Brain microvascular endothelial cell (primary cell): ENCODE measurements at places on chromosomes 2 and 18.

- no peak for DNase-seq
Observed at GRCh38 chr2:150978053-150978452, 283.6 kb downstream of the RBM43 start.

- no peak for DNase-seq
Observed at GRCh38 chr18:79901665-79902064, 49.8 kb downstream of the SLC66A2 start.

GRCh38 chr2:185608799-185609198 is 129.8 kb upstream of the FSIP2 start:
- DNase-seq, result peak; percentile 1

- no peak for DNase-seq
Observed at GRCh38 chr2:230899786-230900185, 25.3 kb downstream of the GPR55 start.

GRCh38 chr18:45166836-45167551 is 448.3 kb upstream of the SLC14A2 start:
- peak; percentile 72 for DNase-seq

DNA sequence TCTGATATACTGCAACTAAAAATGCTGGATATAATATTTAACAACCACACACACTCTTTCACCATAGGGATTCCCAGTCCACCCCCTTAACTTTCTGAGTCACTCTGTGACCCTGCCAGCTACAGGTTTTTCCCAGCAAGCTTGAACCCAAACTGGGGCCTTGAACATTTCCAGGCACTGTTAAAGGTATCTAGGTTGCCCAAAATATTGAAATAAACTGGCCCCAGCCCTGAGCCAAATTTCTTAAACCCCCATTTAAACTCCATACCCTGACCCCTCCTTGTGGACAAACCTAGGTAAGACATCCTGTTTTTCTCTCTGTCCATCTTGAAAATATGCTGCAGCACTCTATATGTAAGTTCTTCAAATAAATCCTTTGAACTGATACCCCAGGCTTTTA is 19.7 kb upstream of the DCTN1 start:
- DNase-seq, result no peak

DNA sequence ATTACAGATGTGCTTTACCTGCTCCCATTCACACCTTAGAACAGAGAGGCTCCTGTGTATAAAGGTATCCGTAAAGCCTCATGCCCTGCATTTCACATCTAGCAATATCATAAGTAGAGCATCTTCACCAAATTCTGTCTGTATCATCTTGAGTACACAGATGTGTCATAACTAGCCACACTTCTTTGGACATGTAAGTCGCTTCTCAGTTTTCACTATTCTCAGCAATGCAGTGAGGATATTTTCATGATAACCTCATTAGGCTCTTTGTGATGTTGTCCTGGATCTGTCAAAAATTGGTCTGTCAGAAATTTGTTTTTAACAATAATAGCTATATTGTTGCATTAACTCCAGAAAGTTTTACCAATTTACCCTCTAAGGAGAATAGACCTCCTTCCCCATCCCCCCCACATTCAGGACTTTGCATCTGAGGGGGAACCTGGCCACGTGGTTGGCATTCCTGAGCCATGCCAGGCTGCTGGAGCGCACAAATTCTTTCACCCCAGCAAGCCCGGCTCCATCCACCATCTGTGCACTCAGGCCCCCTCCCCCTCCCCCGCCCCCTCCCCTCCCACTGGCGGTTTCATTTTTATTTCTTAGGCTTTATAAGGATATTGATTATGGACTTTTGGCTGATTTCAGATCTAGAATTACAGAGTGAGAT is 34.1 kb downstream of the AGAP1 start:
- no peak for DNase-seq

DNA sequence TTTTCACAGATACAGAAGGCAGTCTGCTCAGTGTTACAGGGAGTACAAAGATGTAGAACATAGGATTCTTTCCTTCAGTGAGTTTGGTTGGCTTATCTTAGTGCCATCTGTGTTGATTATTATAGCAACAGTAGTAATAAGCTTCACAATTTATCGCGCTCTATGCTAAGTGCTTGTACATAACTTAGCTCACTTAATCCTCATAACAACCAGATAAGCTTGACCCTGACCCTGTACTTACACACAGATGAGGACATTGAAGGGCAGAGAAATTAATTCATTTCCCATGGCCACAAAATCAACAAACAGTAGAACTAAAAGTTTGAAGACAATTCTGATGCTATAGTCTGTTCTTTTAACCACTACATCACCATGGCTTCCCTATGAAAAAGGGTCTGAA is 121.8 kb downstream of the SPHKAP start:
- DNase-seq, result no peak

GRCh38 chr2:48845684-48846083 is 90.2 kb upstream of the LHCGR start:
- no peak for DNase-seq

DNA sequence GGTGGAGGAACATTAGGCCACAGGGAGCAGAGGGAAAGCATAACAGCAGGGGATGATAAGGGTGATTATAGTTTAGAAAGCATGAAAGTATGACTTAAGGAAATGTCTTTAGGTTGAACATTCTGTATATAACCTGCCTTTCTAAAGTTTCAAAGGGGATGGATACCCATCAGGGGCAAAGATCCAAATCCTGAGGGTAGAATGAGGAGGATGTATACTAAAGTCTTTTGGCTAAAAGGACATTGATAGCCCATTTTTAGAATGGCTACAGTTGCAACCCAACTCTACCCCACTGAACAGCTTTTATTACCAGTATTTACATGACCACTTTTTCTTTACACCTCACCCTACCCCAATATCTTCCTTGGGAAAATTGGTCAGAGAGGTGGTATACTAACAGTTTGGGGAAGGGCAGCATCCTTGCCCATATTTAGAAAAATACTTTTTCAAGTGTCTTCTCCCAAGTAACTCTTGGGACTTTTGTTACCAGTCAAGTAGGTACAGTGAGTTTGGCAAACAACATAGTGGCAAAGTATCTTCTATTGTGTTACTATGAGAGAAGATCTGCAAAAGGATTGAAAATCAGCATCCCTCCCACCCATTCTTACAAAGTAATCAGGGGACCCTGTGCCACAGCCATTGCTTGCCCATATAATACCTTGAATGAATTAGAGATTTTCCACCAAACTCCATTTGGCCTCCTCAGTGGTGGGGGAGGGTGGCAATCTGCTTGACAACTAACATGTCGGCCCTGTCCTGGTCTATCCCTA is 8.3 kb downstream of the MAT2A start:
- no peak for DNase-seq

DNA sequence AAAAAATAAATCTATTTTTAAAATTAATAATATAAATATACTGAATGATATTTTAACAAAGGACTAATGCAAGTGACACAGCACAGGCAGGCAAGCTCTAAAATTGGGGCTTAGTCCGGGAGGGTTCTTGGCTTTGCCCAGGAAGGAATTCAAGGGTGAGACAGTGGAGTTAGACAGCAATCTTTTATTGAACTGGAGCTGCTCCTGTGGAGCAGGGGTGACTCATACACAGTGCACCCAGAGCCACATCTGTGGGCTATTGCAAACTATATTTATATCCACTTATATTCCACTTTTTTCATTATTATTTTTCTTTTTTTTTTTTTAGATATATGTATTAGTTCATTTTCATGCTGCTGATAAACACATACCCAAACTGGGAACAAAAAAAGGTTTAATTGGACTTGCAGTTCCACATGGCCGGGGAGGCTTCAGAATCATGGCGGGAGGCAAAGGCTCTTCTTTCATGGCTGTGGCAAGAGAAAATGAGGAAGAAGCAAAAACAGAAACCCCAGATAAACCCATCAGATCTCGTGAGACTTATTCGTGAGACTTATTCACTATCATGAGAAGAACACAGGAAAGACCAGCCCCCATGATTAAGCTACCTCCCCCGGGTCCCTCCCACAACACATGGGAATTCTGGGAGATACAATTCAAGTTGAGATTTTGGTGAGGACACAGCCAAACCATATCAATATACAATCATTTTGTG is 437.1 kb downstream of the BCL11A start:
- no peak for DNase-seq

DNA sequence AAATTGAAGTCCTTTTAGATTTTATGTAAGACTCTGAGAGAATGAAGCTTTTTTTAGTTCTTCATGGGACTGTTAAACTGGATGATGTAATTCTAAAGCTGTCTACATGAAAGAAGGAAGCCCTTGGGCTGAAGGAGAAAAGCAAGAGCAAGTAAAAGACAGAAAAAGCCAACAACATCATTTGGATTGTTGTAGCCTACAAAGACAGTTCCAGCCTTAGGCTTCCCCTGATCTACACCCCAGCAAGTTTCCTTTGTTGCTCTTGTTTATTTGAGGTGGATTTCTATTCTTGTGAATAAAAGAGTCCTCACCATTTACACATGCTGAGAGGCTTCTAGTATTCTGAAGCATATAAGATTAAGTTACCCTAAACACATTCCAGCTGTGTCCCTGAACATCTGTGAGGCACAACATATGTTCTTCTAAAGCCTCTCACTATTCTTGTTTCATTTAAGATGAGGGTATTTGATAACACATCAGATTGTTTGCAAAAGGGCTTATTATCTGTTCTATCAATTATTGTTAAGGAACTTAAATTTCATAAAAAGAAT is 377.8 kb downstream of the LNPK start:
- DNase-seq, result no peak

- DNase-seq, result no peak
Observed at GRCh38 chr2:177625744-177626650, 233.4 kb downstream of the AGPS start.

DNA sequence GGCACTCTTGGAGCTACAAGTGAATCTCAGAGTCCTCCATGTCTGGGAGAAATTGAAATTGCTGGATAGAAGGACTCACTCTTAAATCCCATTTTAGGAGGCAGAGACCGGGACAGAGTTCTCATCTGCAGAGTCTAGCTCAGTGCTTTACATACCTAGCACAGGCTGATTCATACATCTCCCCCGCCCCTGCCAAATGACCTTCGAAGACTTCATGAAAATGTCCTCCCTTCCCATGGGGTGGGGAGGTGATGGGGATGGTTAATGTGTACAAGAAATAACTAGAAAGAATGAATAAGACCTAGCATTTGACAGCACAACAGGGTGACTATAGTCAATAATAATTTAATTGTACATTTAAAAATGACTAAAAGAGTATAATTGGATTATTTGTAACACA is 8.2 kb upstream of the SERPINB5 start:
- no peak for DNase-seq

DNA sequence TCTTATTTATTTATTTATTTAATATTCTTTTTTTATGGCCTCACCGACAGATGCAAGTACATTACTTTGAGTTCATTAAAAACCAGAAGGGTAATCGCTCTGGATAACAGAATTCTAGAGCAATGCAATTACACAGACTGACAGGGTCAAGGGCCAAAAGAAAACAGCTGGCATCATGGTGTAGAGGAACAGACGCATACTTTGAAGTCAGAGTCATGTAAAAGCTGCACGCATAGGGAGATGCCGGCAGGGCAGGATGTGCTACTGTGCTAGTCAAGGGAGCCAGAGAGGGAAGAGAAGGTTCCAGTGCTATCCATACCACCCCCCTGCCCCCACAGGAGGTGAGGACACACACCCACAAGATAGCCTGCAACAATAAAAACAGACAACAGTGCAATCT is 115.2 kb upstream of the TFCP2L1 start:
- peak; percentile 82 for DNase-seq

GRCh38 chr2:14558335-14558919 is 74.1 kb upstream of the LRATD1 start:
- no peak for DNase-seq

DNA sequence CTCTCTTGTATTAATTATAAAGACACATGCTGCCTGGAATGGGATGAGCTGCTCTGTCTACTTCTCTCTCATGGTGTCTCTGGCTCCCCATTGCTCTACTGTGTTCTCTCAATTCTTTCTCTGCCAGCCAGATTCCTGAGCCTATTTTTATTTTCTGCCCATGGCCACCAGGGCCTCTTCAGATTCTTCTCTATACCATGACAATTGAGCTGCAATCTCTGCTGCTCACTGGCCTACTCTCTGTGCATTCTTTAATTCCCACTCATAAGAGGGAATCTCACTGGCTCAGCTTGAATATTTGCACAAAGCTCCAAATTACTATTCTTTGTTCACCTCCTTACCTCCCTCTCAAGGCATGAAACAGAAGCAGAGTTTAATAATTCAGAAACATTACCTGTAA is 161.4 kb upstream of the GULP1 start:
- DNase-seq, result no peak

DNA sequence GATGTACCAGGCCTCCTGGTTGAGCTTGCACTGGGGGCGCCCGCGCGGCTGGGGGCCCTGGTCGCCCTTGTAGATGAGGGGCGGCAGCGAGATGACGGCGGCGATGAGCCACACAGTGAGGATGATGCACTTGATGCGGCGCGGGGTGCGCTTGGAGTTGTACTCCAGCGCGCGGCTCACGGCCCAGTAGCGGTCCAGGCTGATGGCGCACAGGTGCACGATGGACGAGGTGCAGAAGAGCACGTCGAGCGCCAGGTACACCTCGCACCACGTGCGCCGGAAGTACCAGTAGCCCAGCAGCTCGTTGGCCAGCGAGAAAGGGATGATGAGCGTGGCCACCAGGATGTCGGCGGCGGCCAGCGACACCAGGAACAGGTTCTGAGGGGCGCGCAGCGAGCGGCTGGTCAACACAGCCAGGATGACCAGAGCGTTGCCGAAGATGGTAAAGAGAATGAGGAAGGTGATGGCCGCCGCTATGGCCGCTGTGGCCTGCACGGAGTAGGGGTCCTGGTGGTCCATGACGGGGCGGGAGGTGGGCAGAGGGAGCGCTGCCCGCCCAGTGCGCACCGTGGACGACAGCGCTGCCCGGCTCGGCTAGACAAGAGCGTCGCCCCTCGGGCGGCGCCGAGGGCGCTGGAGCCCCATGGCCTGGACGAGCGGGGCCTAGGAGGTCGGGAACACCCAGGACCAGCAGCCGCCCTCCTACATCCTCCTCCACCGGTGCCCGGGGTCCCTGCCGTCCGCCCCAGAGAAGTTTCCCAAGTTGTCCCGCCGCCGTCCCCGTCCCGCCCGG is 544 bp downstream of the ADRA2B start:
- DNase-seq, result no peak

DNA sequence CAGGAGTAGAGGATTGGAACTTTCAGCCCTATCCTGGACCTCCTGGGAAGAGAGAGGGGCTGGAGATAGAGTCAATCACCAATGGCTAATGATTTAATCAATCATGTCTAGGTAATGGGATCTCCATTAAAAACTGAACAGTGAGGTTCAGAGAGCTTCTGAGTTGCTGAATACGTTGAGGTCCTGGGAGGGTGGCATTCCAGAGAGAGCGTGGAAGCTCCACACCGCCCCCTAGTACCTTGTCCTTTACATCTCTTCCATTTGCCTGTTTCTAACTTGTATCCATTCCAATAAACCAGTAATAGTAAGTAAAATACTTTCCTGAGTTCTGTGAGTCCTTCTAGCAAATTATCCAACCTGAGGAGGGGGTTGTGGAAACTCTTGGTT is 101.7 kb downstream of the B3GNT2 start:
- no peak for DNase-seq

GRCh38 chr18:11672846-11673454 is 16.1 kb upstream of the GNAL start:
- no peak for DNase-seq

- no peak for DNase-seq
Observed at GRCh38 chr2:216735086-216735485, 39.7 kb upstream of the IGFBP5 start.

GRCh38 chr2:118151831-118152230 is 63.6 kb downstream of the INSIG2 start:
- DNase-seq, result no peak

GRCh38 chr2:102806250-102806837 is 44.5 kb downstream of the TMEM182 start:
- DNase-seq, result peak; percentile 74

GRCh38 chr2:28326881-28327505 is 65.7 kb upstream of the FOSL2 start:
- DNase-seq, result no peak
